ENCODE measurements at places on chromosomes 11 and 22.

DNA sequence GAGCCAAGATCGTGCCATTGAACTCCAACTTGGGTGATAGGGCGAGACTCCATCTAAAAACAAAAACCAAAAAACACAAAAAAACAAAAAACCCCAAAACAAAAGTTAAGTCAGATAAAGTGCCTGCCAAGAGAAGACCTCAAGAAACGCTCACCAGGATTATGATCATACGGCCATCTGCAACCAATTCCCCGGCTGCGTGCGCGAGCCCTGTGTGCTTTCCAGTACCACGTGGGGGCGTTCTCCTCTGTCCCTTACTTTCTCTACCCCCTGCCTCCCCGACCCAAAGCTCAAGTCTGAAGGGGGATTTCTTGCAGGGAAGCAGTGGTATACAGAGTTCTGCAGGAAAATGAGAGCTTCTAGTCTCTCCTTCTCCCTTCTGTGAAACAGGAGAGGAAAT is 10.5 kb upstream of the RPS19BP1 start:
- DNase-seq: peak; percentile 43

- DNase-seq: peak; percentile 100
Measured at GRCh38 chr11:9565822-9566560, 7.5 kb upstream of the WEE1 start.

DNA sequence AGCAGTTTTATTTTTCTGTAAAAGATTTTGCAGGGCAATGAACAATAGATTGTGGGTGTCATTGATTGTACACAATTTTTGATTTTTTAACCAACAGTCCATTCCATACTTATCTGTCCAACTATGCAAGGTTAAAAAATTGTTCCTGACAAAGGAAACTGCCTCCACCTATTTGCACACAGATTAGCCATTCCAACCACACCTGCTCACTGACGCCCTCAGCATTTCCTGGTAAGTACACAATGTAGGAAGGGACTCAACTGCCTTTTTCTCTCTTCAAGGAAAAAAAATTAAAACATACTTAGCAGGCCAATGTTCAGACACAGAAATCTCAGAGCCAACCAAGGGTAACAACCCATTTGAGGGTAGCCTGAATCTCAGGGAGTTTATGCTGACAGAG is 4.3 kb upstream of the FUT4 start:
- DNase-seq: no peak

DNA sequence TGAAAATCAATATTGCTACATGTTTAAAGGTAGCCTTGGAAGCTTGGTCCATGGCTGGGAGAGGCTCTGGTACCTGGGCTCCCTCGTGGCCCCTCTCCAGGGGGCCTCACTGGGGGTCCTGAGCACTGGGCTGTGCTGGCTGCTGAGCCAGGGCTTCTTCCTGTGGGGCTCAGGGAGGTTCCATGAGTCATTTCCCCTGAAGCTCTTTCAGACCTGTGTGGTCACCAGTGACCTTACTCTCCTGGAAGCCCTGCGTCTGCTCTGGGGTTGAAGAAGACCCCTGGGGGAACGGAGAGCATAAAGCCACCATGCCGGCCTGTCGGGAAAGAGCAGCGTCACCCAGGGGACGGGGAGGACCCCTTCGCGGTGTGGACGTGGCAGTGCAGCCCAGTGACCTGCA is 389.0 kb downstream of the TBC1D22A start:
- DNase-seq: peak; percentile 40

DNA sequence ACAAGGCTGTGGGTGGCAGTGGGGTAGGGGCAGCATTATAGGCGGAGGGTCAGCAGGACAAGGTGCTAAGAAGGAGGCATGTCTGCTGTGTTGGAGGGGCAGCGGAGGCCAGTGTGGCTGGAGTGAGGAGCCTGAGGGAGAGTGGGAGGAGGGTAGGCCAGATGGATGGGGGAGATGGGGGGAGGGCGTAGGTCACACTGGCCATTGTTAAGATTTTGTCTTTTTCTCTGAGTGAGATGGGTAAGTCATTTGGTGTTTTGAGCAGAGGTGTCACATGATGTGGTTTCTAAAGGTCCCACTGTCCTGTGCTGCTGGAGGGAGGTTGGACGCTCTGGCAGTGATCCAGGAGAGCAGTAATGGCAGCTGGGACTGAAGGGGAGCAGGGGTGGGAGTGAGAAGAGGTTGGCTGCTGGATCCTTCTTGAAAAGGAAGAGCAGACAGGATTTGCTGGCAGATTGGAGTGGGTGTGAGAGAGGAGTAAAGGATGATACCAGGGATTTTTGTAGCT is 9.8 kb downstream of the PPP6R3 start:
- DNase-seq: no peak

GRCh38 chr22:45996241-45997076 is 19.5 kb upstream of the WNT7B start:
- DNase-seq: peak; percentile 80

- no peak for DNase-seq
Measured at GRCh38 chr22:11629661-11630385, 3898.2 kb upstream of the OR11H1 start.

DNA sequence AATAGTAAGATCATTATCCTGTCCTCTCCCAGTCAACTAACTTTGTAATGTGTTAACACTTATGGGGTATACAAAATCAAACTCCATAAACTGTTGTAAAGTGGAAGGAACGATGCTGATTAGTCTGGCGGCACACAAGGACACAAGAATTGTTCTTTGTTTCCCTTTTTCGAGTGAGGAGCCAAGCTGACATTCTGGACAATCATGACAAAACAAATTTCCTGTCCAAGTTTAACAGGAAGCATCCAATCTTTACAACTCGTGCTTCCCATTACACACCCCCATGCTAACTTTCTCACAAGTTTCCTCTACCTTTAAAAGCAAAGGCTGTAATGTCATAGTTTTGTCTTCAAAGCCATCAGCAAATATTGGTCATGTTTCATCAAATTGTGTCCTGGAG is 20.4 kb upstream of the LDLRAD3 start:
- DNase-seq: no peak

DNA sequence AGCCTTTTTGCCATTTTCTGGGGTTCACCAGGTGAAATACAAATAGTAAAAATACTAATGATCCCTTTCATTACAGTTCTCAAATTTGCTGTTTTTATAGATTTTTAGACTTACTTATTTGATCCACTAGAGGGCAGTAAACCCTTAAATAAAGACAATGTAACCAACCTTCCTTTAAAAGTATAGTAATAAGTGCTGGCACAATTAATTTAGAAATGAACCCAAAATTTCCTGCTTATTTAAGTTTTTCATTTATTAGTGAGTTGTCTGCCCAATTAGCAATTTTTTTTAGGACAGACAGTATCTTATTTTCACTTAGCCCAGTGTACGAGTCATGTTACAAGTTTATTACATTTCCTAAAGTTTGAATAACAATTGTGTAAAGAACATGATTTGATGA is 4.7 kb downstream of the DDIAS start:
- peak; percentile 50 for DNase-seq

DNA sequence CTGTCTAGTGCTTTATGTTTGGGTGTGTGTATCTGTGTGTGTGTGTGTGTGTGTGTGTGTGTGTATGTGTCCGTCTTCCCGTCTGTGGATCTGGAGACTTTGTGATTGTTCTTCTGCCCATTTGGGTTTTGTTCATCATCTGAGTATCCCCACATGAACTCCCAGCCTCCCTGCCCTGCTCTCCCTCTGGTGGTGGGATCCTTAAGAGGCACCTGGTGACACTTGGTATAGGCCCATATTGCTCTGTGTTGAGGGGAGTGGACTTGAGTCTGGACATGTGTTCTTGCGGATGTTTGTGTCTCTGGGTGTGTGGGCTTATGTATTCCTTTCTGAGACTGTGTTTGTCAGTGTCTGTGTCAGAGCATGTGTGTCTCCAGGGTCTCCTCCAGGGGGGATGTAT is 15.3 kb downstream of the RCOR2 start:
- DNase-seq: peak; percentile 39

DNA sequence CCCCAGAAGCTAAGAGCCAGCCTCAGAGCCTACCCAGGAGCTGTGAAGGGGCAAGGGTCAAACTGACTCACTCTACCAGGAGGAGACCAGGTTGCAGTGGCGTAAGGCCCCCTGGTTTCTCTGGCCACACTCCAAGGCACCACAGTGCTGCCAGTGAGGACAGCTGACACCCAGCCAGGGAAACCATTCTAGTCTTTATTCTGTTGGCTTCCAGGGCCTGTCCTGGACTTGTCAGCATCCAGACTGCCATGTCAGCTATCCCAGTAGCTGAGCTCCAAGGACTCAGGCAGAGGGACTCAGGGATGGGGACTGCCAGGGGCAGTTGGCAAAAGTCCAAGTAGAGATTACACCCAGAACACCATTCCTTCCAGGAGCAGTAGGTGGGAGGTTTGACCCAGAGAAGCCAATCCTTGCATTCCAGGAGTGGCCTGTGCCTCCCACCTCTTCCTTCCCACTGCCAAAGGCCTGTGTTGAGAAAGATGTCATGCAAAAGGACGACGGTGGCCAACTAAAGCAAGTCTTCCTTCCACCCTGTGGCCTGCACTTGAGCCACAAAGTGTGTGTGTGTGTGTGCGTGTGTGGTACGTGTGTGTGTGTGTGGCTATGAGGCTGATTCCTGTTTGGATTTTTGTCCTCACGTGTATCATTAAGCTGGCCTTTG is 3.6 kb upstream of the MAPK8IP1 start:
- DNase-seq: no peak

DNA sequence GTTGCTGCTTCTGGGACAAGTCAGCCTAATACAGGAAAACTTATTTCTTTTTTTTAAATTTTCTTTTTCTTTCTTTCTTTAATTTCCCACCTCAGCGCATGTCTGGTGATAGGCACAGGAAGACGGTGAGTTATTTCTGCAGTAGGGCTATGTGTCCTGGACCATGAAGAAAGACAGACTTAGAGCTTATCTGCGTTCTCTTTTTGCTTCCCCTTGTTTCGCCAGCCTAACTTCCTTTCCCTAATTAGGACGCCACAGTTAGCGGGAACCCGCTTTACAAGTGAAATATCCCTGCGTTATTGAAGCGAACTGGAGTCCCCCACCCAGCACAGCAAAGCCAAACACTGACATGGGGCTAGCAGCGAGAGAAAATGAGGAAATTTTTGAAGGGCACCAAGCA is 8.6 kb downstream of the OR6M1 start:
- DNase-seq: no peak

DNA sequence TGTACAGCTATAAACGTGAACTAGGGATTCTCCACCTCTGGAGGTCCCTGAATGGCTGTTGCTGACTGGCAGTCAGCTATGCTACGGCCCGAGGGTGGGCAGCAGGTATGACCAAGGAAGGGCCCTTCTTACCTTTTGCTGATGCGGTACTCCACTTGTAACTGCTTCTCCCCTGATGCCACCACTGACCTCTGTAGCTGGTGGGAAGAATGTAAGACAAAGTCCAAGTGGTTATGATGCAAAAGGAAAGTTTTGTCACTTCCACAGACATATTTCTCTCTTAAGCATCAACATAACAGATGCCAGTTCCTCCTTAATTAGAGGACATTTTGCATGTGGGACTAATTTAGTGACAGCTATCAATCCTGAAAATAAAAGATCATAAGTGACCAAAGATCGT is 32.2 kb downstream of the P4HA3 start:
- no peak for DNase-seq

- no peak for DNase-seq
Measured at GRCh38 chr22:37375801-37376200, 51.5 kb downstream of the ELFN2 start.

DNA sequence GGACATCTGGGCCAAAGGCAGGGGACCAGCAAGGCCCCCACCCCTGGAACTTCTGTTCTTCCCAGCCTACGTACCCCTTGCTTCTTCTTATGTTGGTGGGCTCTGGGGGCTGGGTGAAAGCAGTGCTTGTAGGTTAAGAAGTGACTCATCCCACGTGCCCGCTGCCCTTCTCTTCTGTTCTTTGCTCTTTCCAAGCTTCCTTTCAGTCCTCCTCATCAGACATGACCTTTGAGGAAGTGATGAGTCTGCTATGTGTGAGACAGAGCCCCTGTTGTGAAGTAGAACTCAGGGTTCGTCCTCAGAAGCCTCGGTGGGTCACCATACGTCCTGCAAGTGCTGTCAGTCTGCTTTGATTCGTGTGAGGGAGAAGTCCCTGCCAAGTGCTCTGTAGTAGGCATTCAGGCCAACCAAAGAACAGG is 12.7 kb downstream of the MED15 start:
- peak; percentile 76 for DNase-seq

- DNase-seq: peak; percentile 98
Measured at GRCh38 chr11:69008737-69009440, 4.2 kb downstream of the MRGPRF start.

- DNase-seq: no peak
Measured at GRCh38 chr11:134231958-134232659, 7.6 kb downstream of the VPS26B start.

- DNase-seq: peak; percentile 48
Measured at GRCh38 chr11:93236741-93237675, 39.2 kb upstream of the SLC36A4 start.

- no peak for DNase-seq
Measured at GRCh38 chr11:64128255-64129006, 37.5 kb downstream of the MACROD1 start.

- DNase-seq: no peak
Measured at GRCh38 chr11:102306817-102307726, 10.2 kb upstream of the BIRC3 start.
